ENCODE measurements at places on chromosomes 6 and 20.

DNA sequence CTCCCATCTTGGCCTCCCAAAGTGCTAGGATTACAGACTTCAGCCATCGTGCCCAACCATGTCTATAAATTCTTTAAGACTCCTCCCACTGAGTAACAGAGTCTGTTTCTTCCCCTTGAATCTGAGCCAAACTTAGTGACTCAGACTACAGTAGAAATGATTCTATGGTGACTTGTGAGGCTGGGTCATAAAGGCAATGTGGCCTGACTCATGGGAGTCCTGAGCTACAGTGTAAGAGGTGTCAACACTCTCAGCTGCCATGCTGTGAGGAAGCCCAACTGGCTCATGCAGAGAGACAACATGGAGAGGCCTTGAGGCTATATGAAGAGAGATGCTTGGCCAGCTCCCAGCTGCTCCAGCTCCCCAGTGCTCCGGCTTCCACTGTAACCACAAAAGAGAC is 5.2 kb upstream of the NRSN2 start:
- DNase-seq, result no peak

DNA sequence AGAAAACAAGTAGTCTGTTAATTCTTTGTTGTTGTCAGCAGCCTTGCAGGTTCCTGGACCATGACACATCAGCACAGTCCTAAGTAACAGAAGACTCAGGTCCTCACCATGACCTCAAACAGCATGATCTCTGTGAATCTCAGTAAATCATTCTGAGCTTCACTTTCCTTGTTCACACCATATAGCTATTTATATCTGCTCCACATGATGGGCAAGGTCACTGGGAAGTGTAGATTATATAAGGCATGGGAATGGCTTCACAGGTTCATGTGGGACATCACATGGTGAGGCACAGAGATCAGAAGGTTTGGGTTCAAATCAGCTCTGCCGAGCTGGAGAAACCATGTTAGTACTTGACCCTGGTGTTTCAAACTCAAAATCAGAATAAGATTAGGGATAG is 245.4 kb upstream of the SPTLC3 start:
- no peak for DNase-seq

DNA sequence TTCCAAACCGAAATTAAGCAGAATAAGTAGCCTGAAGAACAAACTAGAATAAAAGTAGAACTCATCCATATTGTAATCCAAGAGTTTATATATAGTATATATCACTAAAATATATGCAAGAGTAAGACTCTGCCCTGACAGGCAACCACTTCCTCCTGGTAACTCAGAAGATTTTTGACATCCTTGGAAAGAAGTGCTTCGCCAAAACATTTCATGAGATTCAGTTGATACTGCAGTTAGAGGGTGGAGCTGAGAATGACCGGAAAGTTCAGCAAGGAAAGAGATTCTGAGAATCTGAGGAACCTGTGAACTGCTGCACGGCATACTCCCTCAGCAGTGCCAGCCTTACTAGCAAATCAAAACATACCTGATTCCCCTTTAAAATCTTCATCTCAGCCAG is 79.6 kb downstream of the CDK19 start:
- no peak for DNase-seq

- DNase-seq, result no peak
Observed at GRCh38 chr20:48864738-48865318, 37.0 kb upstream of the PREX1 start.

GRCh38 chr6:89886378-89887120 is 7.7 kb upstream of the GJA10 start:
- no peak for DNase-seq

Measured in NCI-H187 (cell line).